SJCRH30 (cell line): ENCODE measurements at places on chromosomes 1 and 21.

DNA sequence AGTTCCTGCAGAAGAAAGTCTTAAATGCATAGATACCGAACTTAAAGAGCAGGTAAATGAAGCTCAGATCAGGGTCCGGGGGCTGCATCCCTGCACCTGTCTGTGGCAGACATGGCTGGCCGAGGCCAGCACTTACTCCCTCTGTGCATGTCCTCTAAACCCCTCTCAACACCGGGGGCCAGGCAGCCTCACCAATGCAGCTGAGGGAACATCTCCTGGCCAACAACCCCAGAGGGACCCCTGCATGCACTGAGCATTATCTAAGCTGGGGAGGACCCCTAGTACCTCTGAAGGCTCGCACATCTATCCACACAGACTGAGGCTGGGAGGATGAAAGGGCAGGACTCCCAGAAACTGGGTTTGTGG is 18.4 kb downstream of the TTC34 start:
- no peak for DNase-seq

DNA sequence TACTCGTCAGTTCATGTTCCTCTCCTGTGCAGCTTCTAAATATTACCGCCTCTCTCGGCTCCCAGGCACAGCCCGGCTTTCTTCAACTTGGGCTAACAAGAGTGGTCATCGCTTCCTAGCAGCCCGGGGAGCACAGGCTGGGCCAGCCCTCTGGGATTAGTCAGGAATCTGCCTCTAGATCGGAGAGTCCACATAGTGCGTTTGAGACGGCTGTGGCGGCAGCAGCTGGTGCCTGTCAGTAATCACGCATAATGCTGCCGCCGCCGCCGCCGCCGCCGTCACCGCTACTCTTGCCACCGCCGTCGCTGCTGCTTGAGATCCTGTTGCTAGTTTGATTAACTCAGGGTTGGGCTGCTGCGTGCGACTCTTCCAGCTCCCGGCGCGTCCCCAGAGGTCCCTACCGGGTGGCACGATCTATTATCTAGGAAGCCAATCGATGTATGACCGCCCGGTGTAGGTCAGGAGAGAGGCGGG is at the start of gene RXRG:
RXRG (minus strand) TSS at position 230 of the 474 bp plus-strand sequence. CDS start 233 bp downstream, outside the sequence.
- DNase-seq, result peak; percentile 95

- DNase-seq, result no peak
These were observed 22.6 kb downstream of the PLEKHM2 start for GRCh38 chr1:15706751-15707150.

- DNase-seq, result no peak
These were observed 2.9 kb upstream of the ASPM start for GRCh38 chr1:197149340-197149739.

DNA sequence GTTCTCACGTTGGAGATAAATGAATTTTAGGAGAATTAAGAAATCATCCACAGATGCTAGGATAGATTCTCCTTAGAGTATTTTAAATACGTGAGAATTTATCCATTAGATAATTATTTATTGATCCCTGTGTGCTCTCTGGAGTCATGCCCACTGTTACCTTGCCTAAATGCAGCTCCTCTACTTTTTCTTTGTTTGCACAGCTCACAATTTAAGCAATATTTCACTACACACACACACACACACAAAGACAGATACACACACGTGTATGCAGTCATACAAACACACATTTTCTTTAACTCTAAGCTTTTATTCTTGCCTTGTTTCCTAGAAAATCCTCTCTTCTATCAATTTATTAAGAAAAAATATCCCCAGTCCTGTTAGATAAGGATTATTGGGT is 51.7 kb downstream of the GPR88 start:
- DNase-seq, result no peak

GRCh38 chr1:22131875-22132486 is 10.9 kb downstream of the WNT4 start:
- DNase-seq, result peak; percentile 59

GRCh38 chr21:41833497-41834115 is 45.5 kb downstream of the PRDM15 start:
- no peak for DNase-seq

GRCh38 chr1:180190091-180190490 is 35.4 kb downstream of the QSOX1 start:
- DNase-seq, result no peak

GRCh38 chr1:62052946-62053345 is 141.7 kb upstream of the L1TD1 start:
- DNase-seq, result no peak

- peak; percentile 89 for DNase-seq
These were observed 81.1 kb downstream of the PGM1 start for GRCh38 chr1:63674238-63674864.

GRCh38 chr21:41229509-41230248 is 61.7 kb downstream of the BACE2 start:
- no peak for DNase-seq

GRCh38 chr1:220757441-220757840 is 9.3 kb downstream of the MTARC2 start:
- no peak for DNase-seq

DNA sequence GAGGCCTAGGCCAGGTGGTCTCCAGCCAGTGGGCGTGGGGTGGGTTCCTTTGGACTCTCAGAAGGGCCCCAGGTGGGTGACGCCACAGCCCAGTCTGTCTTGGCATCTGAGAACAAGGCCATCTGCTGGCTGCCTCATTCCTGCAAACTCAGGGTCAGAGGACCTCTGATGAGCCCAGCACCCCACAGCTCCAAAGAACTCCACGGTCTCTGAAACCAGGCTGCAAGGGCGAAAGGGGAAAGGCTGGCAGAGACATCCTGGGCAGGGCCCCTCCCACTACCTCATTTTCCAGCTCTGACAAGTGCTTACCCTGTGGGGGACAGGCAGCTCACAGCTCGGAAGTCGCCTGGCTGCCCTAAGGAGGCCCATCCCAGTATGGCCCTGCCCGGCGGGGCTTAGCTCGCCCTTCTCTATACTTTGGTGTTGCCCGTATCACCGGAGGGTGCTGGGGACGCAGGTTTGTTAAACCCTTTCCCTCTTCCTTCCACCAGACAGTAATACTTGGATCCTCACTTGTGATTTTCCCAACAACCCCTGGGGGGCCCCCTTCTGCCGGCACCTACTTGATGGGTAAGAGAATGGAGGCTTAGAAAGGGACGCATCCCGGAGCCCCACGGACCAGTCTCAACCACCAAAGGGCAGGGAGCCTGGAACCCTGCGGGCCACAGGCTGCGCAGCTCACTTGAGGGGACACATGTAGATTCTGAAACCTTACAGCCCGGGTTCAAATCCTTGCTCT is 10.9 kb upstream of the EDN2 start:
- DNase-seq, result peak; percentile 82
